ENCODE measurements at places on chromosomes 3 and 15.
A peak's percentile ranks its signal among the peaks of the same experiment; 100 is the strongest.

DNA sequence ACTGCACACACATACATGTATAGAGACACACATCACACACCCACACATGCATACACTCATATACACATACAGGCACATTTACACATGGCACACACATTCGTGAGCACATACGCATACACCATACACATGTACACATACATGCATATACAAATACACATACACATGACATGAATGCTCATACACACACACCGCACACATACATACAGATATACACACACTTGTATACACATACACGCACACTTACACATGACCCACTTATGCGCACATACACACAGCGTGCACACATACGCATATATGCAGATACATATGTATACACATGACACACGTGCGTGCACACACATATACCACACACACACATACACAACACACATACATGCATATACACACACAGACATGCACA lies 162.7 kb downstream of the LRRK1 start:
- DNase-seq, result no peak

DNA sequence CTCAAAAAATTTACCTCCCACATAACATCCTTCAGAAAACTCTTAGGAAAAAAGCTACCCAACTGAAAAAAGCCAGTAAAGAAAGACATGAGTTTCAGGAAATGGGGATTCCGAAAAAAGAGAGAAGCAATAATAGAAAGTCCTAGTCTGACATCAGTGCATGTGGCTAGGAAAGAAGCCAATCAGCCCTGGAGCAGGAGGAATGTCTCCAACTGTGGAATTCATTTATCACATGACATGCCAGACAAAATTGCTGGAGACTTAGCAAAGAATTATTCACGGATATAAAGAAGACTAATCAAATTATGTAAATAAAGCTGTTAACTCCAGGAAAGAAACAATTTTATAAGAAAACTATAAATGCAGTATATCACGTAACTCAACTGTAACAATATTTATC lies 258.9 kb upstream of the RARB start:
- DNase-seq, result no peak

GRCh38 chr15:52680041-52680391 lies 828 bp upstream of the ATOSA start:
- peak; percentile 13 for DNase-seq

GRCh38 chr3:184740509-184741258 lies 28.8 kb upstream of the MAGEF1 start:
- DNase-seq, result no peak

DNA sequence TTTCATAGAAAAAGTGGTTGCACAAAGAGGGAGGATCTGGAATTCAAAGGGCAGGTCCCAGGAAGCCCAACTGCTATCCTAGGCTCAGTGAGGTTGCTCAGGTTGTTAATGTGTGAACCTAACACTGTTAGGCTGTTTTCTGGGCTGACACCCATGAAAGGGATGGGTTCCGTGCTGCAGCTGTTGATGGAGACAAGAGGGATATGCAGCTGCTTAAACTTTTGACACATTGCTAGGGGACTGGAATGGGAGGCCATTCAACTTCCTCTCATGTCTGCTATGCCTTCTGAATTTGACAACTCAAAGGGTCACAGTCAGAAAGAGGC lies 198.0 kb upstream of the NR2E3 start:
- DNase-seq, result no peak

DNA sequence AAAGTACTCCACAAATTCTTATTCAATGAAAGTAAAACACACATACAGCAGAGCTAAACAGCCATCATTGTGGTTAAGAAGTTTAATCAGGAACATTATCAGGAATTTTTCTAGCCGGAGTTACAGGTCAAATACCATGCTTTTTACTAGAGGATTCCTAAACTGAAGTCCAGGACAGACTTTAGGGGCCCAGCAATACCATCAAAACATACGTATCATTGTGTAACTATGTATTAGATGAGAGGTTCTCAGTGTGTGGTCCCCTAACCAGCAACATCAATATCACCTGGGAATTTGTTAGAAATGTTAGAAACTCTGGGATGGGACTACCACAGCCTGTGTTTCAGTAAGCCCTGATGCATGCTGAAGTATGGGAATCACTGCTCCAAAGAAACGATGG lies 404.2 kb upstream of the IL12A start:
- no peak for DNase-seq

GRCh38 chr3:156109989-156110388 lies 10.4 kb upstream of the KCNAB1 start:
- no peak for DNase-seq

GRCh38 chr3:65953301-65953812 lies 85.4 kb downstream of the MAGI1 start:
- DNase-seq, result peak; percentile 51

DNA sequence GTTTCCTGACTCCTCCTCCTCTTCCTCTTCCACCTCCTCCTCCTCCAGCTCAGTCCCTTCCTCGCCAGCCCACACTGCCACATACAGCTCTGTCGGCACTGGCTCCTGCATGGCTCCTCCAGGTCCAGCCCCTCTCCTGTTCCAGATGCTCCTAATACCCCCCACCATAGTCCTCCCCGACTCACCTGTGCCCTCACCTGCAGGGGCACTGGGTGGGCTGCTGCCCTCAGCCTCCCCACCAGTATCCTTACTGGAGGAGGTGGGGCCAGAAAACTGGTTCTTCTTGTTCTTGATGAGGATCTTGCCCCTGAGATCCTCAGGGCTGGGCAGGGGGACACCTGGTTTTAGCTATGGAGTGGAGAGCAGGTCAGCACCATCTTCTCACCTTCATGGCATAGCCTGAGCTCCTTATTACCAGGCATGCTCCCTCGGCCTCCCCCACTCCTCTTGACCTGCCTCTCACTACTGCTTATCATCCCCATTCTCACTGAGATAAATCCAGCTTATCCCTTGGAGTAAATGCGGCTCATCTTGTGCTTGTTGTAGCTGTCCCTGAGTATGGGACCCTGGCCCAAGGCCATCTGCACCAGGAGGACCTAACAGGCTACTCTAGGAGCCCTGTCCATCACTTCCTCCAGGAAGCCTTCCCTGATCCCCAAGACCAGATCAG lies 11.0 kb downstream of the PLCB2 start:
- no peak for DNase-seq

- DNase-seq, result no peak
Measured at GRCh38 chr15:47293466-47294162, 423.7 kb upstream of the SEMA6D start.

GRCh38 chr3:122497425-122497824 lies 17.3 kb downstream of the KPNA1 start:
- DNase-seq, result no peak

GRCh38 chr15:48440084-48440483 lies 108.9 kb downstream of the DUT start:
- DNase-seq, result no peak

DNA sequence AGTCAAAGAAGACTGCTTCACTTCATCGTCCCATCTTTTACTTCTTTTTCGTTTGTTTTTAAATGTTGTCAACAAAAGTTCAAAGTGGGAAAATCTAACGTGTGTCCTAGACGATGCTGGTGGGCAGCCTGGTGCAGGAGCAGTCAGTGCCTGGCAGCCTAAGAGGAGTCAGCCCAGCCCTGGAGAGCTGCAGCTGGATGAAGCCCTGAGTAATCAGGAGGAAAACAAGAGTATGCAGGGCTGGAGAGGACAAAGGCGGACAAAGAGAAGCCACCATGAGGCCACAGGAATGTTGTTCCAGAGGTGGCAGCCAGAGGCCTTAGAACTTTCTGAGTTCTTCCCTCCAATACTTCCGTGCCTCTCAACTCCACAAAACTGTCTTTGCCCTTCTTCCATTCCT lies 5.7 kb downstream of the ADAMTS17 start:
- DNase-seq, result no peak

- DNase-seq, result no peak
Measured at GRCh38 chr15:79130535-79131130, 40.1 kb upstream of the RASGRF1 start.

DNA sequence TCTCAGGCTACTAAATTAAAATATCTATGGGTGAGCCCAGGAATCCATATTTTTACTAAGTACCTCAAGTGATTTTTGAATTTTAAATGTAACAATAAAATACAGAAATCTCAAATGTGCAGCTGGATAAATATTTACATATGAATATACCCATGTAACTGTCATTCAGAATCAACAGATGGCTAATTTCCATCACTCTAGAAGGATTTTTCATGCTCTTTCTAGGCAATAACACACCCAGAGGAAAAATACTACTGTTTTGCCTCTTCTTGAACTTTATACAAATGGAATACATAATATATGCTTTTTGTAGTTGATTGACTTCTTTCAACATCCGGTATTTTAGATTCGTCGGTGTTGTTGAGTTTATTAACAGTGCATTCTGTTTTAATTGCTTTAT lies 601.3 kb upstream of the NECTIN3 start:
- no peak for DNase-seq

- DNase-seq, result no peak
Measured at GRCh38 chr3:16707260-16707659, 102.0 kb upstream of the DAZL start.

DNA sequence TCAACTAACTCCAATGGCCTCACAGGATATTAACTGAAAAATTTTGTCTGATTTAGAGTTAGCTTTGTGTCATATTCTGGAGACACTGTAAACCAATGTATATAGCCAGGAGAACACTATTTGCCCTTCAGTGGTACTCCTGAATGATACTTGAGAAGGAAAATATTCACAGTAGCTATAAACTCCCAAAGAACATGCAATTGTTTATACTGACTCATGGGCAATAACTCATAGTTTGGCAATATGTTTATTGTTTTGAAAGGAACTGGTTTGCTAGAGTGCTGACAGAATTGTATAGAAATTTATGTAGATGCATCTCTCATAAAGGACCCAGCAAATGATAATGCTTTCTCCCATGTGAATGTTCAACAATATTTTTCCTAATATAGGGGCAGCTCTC lies 537.6 kb downstream of the PLOD2 start:
- no peak for DNase-seq

DNA sequence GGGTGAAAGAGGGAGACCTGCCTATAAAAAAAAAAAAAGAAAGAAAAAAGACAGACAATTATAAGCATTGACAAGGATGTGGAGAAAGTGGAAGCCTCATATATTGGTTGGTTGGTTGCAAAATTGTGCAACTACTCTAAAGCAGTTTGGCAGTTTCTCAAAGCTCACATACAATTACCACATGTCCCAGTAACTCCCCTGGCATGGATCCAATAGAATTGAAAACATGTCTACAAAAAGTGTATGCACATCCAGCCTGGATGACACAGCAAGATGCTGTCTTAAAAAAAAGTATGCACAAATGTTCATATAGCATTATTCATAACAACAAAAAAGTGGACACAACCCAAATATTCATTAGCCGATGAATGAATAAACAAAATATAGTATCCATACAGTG lies 19.5 kb downstream of the SETMAR start:
- no peak for DNase-seq

- DNase-seq, result no peak
Measured at GRCh38 chr3:50263478-50264382, 5.2 kb upstream of the SEMA3B start.

DNA sequence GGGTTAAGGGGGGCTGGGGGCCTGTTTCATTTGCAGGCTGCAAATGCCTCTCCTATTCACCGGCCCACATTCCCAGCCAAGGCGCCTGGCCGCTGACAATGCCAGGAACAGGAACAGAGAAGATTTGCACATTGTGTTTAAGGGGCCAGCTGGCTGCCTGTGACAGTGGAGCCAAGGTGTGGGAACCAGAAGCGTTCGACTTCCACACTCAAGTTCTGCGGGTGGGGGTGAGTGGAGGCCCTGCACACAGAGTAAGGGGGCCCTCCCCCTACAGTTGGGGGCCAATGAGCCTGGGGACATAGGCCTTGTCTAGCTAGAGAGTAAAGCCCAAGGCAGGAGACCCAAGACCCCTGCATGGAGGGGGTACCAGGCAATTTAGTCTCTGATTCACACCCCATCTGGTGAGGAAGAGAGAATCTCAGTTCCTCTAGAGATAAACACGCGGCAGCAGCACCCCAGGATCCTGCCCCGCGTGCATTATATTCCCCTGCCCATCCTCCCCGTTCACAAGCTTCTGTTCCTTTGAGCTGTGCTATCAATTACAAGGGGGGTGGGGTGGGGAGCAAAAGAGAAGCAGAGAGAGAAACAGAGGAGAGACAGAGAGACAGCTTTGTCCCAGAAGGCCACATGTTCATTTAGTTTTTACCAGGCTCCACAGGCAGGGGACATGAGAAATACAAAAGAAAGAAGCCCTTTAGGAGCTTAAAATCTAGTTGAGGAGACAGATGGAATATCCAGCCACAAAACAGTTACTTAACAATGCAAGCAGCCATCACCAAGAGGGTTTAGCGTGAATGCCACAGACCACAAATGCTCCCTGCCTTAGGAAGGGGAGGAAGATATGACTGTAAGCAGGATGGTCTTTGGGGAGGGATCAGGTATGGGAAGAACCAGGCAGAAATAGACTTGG lies 9.2 kb downstream of the IGDCC3 start:
- peak; percentile 68 for DNase-seq

DNA sequence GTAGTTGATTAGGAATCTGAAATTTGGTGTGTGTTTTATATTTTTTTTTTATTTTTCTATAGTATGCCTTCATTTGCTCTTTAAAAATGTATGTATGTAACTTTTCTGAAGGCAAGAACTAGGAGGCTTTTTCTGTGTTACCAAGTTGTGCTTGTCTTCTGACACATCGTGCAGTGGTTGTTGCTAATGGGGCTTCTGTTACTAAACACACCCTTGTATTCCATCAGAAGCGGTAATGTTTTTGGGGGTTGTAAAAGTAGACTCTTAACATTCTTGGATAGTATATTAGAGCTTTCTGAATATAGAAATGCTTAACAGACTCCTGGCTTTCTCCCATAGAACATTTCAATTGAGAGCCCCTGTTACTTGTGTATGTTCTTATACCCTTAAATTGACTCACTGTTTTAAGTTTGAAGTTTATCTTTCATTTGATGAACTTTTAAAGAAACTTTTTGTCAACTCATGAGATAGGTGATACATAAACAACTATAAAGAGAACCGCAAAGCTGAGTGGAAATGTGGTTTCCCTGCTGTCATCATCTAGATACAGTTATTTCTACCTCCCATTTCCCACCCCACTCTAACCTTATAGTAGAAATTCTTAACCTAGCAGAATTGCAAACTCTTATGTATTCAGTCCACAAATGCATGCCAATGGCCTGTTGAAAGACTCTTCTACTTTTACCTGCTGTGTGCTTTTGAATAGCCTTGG lies 2.5 kb downstream of the TIPARP start:
- DNase-seq, result no peak

GRCh38 chr3:168431491-168431890 lies 335.8 kb upstream of the GOLIM4 start:
- DNase-seq, result no peak

DNA sequence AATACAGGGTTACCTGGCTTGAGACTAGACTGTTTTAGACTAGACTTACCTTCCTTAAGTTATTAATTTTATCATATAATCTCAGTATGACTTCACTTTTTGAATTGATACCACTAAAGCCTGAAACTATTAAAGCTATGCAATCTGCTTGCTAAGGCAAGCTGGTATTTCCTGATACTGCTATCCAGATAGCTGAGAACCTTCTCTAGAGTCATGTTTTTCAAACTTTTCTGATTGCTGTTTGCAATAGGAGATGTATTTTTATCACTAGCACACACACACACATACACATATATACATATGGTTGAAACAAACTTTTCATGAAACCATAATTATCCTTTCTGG lies 9.3 kb upstream of the MAGI1 start:
- DNase-seq, result no peak
